ENCODE measurements at places on chromosomes 1 and 21.

DNA sequence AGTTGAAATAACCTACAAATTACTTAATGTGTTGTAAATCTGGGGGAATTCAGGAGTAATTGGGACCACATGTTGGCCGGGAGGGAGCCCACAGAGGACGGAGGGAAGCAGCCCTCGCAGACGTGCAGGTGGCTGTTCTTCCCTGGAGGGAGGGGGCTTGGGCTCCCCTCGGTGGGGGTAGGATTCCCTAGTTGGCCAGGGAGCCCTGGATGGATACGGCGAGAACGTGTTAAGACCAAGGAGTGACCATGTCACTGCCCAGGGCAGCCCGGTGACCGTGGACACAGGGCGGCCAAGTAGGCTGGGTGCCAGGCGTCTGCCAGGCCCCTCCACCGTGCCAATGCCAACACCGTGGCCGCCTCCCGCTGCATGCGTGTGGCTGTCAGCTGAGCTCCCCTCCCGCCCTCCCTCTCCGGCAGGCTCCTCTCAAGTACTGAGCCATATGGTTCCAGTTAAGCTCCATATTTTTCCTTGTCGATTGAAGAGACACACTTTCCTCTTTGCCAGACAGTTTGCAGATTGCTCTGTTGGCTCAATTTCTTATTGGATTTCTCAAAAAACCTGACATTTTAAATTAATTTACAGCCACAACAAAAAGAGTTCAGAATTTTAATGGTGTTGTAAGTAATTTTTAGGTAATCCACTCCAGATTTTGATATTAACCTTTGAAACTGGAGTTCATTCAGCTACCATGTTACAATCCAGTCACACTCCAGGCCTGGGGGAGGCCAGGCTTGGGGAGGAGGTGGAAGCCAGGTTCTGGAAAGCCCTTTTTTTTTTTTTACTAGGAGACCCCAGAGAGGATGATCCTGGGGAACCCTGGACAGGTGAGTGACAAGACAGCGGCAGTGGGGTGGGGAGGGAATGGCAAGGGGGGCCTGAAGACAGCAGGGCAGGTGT, 71.2 kb downstream of the CASZ1 start:
- no peak for DNase-seq

DNA sequence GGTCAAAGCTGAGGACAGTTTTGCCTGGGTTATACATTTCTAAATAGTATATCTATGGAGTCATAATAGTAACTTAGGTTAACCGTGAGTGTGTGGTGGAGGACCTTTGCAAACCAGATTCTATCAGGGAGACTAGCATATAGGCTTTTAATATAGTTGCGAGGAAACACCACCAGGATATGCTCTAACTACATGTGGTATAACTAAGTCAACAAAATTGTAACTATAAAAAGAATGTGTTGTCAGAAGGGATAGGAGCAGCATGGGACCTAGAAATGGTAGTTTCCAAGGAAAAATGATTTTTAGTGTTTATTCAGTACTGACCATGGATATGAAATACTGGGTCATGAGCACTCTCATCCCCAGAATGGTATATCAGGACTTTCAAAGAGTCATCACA, 338.1 kb downstream of the TGFB2 start:
- no peak for DNase-seq

DNA sequence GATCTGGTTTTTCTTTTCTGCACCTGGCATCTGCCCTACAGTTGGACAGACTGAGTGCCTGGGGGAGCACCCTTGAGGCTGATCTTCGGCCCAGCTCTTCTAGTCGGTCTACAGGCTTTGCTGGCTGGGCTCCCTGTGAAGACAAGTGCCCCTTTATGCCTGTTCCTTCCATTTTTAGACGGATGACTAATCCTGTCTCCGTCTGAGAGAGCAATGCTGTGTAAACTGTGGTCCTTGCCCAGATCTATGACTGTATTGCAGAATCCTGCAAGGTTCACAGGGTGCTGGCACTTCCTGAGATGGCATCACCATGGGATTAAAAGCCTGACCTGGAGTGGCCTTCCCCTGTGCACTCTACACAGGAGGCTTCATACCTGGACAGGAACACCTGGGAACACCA, 47.6 kb upstream of the SAMD13 start:
- no peak for DNase-seq

- no peak for DNase-seq
Observed at GRCh38 chr1:79079770-79080169, 73.2 kb upstream of the ADGRL4 start.

DNA sequence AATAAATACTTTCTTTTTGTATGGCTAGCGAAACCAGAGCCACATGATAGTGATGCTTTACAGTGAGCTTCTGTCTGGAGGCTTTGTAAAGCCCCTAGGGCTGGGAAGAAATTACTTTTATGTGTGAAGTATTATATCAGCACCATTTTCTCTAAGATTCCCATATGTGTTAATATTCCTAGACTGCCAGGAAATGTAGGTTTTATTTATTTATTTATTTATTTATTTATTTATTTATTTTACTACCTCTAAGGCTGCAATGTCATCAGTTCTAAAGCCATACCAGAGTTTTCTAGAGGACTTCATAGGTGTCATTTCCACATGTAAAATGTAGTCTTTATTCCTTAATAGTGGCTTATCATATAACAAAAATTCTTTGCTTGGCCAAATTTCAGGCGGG, 4.4 kb upstream of the CHI3L1 start:
- DNase-seq = no peak

DNA sequence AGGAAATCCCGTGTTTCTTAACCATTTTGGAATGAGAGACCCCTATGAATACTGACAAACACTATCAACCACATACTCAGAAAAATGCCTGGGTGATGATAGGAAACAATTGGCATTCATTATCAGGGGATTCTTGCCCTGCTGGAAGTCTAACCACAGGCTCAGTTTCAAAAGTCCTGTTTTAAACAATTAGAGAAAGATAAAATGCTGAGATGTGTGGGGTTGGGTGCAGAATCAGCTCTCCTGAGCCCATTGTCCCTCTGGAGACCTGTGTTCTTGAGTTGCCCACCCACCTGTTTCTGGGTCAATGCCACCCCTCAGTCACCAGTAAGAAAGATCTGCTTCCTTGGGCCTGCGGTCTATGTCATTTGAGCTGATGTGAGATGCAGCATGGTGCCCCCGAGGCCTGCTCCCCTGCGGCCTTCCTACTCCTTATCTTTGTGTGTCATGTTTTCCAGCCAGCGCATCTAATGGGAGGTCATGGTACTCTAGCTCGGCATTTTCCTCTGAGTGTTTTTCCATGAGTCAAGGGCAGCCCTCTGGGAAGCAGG, 130.3 kb upstream of the PLXNA2 start:
- DNase-seq = no peak

- no peak for DNase-seq
Observed at GRCh38 chr1:168079761-168080160, 57.0 kb downstream of the GPR161 start.

- DNase-seq = no peak
Observed at GRCh38 chr1:89060091-89060490, 4.9 kb downstream of the GBP1 start.

DNA sequence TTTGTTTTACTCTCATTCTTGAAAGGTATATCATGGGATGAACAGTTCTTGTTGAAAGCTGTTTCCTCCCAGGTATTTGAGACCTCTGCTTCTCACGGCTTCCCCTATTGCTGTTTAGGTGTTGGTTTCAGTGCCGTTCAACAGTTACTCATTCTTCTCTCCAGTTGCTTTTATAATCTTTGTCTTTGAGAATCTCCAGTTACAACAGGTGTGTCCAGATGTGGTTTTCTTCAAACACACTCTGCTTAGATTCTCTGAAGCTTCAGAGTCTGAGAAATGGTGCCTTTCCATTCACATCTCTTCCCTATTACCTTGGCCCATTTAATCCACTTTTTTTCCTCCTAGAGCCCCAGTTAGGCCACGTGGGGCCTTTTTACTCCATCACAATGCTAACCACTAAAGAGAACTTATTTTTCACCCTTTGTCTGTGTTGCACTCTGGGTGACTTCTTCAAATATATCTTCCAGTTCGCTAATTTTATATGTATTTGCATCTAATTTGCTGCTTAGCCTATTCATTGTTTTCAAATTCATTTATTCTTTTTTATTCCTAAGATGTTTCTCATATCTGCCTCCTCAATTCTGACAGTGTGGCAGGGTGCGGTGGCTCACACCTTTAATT, 46.7 kb upstream of the SLC19A1 start:
- no peak for DNase-seq

- peak; percentile 37 for DNase-seq
Observed at GRCh38 chr1:16204634-16205333, 7.7 kb downstream of the ARHGEF19 start.

DNA sequence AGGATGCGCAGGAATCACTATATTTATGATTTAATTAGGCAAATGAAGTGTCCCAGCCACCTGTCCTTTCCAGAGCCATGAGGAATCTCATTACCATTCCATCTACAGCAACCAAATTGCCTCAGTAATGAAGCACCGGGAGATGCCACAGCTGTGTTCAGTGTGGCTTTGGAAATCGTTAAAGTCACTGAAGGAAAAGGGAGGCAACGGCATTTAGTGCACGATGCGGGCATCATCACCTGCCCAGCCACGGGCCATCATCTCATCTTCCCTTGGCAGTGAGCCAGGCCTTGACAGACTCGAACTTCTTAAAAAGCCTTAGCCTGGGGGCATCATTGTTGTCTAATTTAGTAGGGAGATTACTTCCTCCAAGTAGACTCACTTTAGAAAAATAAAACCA, 67.8 kb downstream of the CNIH3 start:
- no peak for DNase-seq

GRCh38 chr21:35438643-35439404, 389.7 kb upstream of the RUNX1 start:
- DNase-seq = no peak
